ENCODE measurements at places on chromosomes 3 and 15.

GRCh38 chr15:78977591-78978347, 32.9 kb upstream of the CTSH start:
- no peak for DNase-seq

DNA sequence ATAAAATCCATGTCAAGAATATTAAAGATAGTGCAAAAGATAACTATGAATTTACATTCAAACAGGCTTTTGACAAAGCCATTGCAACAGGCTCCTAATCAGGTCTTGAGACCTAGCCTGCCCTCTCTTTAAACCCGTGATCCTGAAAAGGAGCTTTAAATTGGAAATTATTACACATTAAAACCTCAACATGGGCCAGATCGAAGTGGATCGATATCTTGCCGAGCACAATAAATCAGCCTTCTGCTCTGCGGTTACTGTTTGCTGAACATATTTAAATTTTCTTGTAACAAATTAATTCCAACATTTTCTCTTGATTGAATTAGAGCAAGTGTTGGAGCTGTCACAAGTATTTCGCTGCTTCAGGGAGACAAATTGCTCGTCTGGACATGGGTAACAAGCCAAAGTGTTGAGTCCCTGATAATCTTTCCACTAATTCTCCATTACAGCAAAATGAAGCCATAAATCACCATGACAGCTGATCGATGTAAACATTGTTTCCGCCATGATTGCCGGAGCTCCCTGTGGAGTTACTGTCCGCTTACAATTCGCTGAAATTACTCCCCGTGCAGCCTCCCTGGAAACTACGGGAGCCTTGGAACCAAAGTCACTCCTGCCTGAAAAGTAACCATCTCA, 47.6 kb downstream of the SHOX2 start:
- DNase-seq, result peak; percentile 94

GRCh38 chr3:54713455-54713854, 214.4 kb downstream of the LRTM1 start:
- no peak for DNase-seq

GRCh38 chr3:152019508-152019907, 146.1 kb downstream of the SUCNR1 start:
- no peak for DNase-seq
